Left kidney (tissue), 8 donors: ENCODE measurements at places on chromosomes 13 and 19.
A peak's percentile ranks its signal among the peaks of the same experiment; 100 is the strongest.

DNA sequence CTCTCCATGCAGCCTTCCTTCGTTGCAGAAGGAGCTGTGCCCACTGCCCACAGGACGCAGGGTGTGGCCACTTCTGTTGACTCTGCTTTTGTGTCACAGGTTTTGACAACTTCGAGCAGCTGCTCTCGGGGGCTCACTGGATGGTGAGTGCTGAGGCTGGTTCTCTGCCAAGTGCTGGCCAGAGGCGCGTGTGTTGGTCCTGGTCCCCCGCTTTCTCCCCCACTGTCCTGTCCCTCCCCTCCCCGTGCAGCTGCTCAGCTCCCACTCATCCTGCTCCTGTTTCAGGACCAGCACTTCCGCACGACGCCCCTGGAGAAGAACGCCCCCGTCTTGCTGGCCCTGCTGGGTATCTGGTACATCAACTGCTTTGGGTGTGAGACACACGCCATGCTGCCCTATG, 10.6 kb upstream of the PDCD2L start:
- DNase-seq = no peak

DNA sequence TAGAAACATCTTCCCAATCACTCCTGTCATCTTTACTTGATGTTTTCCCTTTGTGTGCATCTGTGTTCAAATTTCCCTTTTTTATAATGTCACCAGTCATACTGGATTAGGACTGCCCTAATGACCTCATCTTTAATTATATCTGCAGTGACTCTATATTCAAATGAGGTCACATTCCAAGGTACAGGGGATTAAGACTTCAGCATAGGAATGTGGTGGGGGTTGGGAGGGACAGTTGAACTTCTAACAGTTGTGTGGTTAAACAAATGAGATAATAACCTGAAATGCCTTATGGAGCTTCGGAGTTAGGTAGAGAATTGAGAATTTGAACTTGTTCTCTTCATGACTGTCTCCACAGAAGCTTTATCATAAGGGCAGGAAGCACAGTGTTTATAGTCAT, 23.0 kb downstream of the PAN3 start:
- peak; percentile 13 for DNase-seq

- DNase-seq = no peak
Measured at GRCh38 chr19:36100476-36100875, 10.5 kb upstream of the OVOL3 start.

DNA sequence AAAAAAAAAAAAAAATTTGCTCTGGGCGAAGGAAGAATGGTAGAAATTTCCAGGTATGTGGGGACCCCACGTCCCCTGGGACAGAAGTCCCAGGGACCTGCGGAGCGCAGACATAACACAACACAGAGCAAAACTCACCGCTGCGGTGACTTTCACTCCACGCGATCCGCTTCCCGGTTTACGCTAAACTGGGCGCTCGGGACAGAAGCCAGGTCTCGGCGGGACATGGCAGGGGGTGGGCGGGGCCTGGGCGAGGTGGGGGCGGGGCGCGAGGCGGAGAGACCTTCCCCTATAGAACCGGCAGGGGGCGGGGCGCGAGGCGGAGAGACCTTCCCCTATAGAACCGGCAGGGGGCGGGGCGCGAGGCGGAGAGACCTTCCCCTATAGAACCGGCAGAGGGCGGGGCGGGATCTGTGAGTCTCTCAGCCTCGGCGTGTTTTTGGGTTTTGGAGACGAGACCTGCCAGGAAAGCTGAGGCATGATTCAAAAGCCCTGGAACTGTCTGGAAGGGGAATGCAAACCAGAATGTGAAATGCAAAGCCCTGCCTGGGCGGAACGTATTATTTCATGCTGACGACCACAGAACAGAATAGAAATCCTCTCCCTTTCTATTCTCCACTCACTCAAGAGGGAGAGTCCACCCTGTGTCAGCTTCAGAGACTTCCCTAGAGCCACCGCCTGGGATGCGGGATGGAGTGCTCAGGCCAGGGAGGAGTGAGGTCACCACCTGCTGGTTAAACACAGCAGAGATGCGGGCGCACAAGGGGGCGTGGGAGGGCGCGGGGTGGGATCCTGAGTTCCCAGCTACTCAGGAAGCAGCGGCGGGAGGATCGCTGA, 20.2 kb upstream of the ERVV-1 start:
- peak; percentile 87 for DNase-seq

DNA sequence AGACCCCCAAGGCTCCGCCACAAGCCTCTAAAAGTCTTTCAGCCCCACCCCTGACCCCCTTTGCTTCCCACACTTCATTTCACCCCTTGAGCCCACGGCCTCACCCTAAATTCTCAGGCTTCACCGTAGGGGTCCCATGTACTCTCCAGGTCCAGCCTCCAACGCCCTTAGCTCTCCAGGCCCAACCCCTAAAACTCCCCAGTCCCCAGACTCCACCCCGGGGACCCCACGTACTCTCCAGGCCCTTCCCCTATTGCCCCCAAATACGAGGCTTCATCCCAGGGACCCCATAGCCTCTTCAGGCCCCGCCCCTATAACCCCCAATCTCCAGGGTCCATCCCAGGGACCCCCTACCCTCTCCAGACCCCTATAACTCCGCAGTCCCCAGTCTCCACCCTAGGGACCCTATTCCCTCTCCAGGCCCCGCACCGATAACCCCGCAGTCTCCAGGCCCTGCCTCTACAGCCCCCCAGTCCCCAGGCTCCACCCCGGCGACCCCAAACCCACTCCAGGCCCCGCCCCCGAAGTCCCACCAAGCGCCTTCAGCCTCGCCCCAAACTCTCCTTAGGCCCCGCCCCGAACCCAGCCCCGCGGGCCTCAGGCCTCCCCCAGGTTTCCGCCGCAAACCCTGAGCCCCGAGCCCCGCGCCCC, 619 bp downstream of the MED16 start:
- no peak for DNase-seq

DNA sequence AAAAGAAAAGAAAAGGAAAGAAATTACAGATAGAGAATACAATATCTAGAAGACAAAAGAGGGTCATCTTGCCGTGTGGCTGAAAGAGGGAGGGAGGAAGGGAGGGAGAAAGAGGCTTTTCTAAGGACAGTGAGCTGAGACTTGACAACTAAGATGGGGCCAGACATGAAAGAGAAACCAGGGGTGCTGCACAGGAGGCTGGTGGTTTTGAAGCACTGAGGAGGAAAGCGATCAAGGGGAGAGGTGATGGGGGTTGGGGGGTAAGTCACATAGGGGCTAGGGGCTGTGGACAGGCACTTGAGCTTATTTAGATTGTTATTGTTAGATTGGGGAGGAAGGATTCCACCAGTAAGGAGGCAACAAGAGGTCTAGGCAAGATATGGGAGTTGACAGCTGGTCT, 17.3 kb downstream of the PNPLA6 start:
- DNase-seq = no peak

GRCh38 chr13:73275163-73275562, 216.4 kb downstream of the KLF5 start:
- DNase-seq = no peak

GRCh38 chr13:106911627-106912026, 343.7 kb upstream of the ARGLU1 start:
- DNase-seq = no peak

DNA sequence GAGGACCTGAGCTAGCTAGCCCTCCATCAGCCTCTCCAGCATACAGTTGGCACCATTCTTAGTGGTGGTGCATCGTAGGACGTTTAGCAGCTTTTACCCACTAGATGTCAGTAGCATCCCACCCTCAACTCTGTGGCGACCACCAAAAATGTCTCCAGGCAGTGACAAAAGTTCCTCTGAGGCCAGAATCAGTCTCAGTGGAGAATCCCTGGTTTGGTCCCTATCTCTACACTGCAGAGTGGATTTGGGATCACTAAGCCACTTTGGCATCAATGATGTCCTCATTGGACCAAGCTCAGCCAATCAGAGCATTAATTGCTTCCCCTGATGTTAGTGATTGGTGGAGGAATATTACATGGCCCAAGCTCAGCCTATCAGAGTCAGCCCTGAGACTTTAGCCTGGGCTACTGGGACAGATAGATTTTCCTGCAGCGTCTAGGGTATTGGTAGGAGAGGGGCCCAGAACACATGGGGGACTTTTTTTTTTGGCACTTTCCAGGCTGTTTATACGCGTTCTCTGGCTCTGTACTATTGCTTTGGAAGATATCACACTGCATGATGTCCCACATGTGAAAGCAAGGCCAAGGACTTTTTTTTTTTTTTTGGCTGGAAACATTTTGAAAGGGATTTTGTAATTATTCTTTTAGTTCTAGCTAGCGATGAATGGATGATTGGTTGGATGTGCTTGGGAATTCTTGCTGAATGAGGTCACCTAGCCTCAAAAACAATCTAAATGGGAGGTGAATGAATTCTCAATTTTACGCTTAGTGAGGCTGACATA, 7.0 kb downstream of the TMEM221 start:
- DNase-seq = no peak

DNA sequence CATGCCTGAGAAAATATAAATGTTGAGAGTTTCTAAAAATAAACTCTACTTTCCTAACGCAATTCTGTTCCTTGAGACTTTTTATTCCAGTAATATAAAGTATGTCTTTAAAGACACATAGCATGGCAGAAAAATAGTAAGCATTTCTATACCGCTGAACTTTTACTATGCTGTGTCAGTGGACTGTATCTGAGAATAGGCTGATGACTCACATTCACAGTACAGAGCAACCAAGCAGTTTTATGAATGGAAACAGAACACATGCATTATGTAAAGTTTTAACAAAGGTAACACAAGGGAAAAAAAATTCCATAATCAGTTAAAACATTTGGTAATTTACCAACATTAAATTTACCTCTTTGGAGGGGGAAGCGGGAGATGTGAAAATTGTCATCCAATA, 38.4 kb downstream of the ZDHHC20 start:
- DNase-seq = no peak

DNA sequence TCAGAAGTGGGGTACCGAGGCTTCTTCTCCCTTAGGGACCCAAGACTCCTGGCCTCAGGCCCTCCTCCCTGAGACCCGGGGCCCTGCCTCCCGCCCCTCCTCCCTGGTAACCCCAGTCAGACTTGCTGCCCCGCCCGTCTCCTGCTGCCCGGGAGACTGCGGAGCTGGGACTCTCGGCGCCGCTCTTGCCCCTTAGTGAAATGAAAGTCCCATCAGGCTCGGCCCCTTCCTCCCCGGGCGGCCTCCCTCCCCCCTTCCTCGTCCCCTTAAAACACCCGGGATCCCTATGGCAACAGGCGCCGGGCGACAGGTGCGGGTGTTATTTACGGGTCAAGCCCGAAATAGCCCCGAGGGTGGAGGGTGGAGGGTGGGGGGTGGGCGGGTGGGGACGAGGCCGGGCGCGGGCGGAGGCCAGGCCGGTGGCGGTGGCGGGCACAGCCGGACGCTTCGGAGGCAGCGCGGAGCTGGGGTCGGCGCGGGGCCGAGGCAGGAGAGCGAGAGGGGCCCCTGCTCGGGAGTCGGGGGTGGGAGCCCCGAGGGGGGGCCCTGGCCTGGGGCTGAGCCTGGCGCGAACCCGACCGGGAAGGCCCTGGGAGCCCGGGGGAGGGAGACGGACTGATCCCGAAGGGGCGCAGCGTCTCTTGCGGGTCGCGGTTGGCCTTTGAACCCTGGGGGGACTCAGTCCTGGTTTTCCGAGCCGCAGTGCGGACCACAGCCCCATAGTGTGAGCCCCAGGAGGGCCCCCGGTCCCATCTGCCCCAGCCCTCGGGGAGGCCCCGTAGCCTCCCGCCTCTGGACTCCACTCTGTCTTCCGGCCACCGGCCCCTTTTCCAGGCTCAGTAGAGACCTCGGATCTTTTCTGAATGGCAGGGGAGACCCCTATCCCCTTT, at the start of gene CACNG6:
CACNG6 (plus strand) TSS at position 414 of the 890 bp plus-strand sequence. CDS start 1,241 bp downstream, outside the sequence.
- DNase-seq = peak; percentile 48

GRCh38 chr13:46315036-46315435, 72.0 kb downstream of the RUBCNL start:
- DNase-seq = no peak

- DNase-seq = no peak
Measured at GRCh38 chr13:23325191-23325590, 108.3 kb downstream of the SACS start.

DNA sequence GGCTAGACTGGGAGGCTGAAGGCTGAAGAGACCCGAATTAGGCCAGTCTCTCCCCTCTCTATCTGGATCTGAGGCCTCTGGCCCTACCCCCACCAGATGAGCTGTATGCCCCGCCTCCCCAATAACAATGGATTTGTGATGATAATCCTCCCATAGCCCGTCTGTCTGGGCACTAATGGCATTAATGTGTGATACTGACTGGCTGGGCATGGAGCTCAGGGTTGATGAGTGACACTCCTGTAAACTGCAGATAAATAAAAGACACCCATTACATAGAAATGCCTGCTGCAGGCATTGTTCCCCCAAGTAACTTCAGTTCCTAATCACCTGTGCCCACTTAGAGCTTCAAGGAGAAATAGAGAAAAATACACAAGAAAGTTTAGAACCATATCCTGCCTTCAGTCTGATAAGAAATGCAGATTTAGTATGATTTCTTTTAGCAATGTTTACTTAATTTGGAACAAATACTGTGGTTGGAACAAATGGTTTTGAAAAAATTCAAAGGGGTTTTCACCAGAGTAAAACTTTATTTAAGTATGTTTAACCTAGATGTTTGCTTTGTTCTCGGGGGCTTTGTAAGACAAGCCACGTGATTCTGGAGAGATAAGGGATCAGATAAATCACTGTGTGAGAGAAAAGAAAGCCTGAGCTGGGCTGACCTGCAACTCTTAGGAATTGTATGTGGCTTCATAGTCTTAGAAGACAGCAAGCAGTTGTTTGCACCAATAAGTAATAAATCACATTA, 60.3 kb downstream of the TNFRSF19 start:
- no peak for DNase-seq

GRCh38 chr13:73138638-73139491, 80.1 kb downstream of the KLF5 start:
- DNase-seq = no peak

DNA sequence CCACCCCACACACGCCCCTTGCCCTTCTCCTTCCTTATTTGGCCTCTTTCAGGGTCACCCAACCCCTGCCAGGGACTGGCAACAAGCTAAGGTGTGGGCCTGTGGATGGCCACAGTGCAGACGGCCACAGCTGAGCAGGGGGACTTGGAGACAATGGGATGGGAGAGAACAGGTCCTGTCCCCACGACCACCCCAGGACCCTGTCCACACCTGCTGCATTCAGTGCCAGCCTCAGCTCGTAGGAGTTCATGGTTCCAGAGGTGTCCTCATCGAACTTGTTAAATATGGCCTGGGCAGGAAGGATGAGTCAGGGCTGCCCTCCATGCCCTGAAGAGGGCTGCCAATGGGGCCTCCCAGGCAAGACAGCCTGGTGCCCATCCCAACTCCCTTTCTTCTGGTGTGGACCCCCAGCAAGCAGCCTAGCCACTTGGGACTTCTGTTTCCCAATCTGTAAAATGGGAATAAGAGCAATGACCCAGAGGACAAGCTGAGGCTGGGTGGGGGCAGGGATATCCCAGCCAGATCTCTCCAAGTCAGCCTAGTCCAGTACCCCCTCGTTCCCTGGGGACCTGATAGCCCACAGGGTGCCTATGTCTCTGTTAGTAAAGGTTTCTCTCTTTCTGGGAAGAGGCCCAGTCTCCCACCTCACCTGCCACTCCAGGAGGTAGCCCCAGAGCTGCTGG, 10.6 kb downstream of the CAPN12 start:
- no peak for DNase-seq

DNA sequence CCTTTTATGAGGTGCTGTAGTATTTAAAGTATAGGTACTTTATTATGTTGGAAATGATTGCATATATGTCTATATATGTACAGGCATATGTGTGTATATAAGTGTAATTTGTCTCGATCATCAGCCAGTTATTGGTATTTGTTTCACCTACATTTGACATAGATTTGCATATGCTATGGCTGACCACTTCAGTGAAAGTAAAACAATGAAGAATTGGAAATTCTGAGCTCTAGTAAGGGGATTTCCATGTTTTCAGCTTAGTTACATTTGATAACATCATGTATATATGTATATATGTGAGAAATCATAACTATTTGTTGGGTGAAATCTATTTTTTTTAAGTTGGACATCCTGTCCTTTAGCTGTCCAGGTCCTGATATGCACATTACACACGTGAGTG, 1303.9 kb downstream of the EFNB2 start:
- DNase-seq = no peak
